Left ventricle myocardium inferior (tissue), 1 donor: ENCODE measurements at places on chromosomes 16 and 17. TPM values are rescaled to one million over a fixed set of nuclear protein-coding genes. Genes with fewer than 3 reads are reported as not detected.

DNA sequence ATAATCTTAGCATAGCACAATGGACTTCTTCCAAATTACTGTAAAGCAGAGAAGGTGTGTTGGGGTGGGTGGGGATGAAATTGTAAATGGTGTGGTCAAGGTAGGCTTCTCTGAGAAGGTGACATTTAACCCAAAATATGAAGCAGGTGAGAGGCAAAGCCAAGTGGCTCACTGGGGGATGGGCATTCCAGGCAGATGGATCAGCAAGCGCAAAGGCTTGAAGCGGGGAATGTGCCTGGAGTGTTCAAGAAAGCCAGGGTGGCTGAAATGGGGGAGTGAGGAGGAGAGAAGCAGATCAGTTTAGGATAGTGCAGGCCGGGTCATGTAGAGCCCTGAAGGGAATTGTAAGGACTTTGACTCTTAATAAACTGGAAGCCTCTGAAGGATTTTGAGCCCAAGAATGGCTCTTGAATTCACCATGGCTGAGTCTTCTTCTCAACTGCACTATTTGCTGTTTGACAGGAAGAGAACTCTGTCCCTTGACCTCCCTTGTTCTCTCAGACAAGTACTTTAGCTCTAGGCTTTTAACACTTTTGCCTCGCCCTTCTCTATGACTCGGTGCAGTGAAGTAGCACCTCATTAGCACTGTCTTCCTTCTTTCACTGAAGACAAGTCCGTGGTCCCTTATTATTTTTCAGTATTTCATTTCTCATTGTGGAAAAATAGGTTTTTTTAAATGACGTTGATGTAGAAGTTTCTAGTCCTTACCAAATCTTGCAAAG is 14.7 kb downstream of the CACNG3 start:
- no peak for DNase-seq

DNA sequence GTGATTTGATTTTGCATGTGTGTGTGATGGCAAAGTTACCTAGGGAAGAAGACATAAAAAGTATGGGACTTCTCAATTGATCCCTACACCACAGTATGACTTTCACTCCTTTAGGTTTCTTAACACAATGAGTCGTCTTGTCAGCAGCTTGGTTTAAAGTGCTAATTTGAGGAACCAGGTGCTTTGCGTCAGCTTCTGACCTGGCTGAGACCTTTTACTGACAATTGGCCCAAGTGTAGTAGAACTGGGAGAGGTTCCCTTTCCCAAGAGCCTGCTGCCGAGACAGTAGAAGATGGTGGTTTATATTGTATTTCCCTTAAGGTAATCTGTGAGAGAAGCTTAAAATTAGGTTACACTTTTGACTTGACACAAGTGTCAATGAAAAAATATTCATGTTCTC is 54.9 kb downstream of the LDHD start:
- DNase-seq = no peak

ZNF19 gene
- total RNA-seq = 1.7 TPM

MTMR4 gene
- total RNA-seq = 24.0 TPM

GRCh38 chr17:81891303-81891552 is 158 bp downstream of the ALYREF start:
- no peak for DNase-seq

B4GALNT2 gene
- total RNA-seq = not detected

- peak; percentile 74 for DNase-seq
Observed at GRCh38 chr17:27879987-27880608, 13.1 kb downstream of the LYRM9 start.

SAP30BP gene
- 47.2 TPM for total RNA-seq

DNA sequence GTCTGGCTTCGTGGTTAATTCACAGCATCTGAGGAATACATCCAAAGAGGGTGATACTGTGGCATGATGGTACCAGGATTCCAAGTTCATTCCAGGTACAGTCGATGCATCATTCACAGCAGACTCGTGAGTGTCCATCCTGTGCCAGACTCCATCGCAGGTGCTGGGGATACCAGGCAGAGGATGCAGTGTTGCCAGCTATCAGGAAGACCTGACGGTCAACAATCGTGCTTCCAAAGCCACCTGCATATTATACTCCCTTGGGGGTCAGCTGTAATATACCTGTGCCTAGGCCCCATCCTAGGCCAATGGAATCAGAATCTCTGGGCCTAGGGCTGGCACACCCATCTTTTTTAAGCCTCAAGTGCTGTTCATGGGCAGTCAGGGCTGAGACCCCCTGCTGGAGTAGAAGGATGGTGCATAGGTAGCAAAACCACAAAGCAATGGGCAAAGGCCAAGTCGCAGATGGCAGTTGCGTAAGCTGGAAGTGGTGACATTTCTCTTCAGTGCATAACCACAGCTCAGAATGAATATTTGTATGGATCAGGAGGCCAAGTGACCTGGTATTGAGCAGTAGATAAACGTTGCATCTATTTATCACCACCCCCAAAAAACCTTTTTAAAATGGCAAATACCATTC is 42.9 kb upstream of the C16orf78 start:
- DNase-seq = no peak

BAIAP3 gene
- 3.9 TPM for total RNA-seq

DNA sequence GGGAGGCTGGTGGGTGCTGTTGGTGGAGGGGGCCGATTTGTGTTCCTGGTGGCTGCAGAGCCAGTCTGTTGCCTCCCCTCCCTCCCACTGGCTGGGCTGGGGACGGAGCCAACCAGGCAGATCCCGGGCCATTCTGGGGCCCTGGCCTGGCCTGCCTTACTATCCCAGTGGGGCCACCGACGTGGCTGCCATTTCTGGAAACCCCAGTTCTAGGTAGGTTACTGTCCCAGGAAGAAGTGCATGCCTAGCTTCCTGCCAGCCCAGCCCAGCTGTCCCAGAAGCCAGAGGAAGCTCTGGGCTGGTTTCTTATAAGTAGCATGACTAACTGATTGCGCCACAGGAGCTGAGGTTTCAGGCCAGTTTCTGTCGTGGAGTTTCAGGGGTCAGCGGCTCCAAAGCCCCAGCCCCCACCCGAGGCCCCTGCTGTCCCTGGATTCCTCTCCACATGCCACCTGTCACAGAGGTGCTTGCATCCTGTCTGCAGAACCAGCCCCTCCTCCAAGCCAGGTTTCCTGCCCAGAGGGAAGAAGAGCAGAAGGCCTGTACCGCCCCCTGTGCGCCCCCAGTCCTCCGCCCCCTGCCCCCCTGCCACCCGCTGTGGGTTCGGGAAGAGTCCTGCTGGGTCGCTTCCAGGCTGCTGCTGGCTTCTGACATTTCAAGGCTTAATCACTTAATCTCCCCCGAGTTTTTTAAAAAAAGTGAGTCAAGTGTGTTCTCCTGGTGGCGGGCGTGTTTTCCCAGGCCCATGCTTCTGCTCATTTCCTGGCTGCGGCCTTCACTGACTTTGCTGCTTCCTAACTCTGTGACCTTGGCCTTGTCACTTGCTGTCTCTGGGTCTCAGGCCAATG is 13.2 kb downstream of the IL4R start:
- peak; percentile 78 for DNase-seq
